Pons (tissue), 1 donor: ENCODE measurements at places on chromosomes 13 and 19.

GRCh38 chr19:41588497-41589209 is 12.7 kb downstream of the CEACAM21 start:
- DNase-seq: no peak

DNA sequence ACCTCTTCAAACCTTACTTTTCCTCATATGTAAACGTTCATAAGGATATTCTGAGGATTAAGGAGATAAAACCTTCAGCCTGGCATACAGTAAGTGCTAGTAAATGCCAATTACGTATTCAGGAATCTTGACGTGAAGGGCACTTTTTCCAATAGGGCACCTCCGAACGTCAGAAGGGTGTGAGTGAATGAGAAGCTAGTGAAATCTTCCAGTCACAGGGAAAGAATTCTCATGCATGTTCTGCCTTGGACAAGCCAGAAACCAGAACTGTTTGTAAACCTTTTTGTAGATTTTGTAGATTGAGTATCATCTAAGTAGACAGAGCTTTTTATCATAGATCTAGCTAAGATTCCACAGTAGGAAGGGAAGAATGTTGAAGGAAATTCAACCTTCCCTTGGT is 16.5 kb downstream of the DGKH start:
- no peak for DNase-seq

- DNase-seq: no peak
These were observed 7.8 kb upstream of the SHFL start for GRCh38 chr19:10078329-10078728.

DNA sequence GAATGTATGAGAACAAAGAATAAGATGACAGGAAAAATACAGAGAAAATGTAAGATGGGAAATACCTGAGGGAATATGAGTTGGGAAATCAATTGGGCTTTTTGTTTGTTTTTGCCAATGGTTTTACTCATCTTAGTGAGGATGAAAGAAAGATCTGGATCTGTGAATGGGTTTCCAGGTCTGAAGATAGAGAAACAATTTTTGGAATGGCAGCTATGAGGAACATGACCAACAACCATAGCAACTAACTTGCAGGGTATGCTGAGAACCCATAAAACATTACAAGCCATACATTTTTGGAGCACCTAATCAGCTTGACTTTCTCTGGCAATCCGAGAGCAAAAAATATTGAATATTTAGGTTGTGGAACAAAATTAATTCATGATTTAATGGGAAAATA is 290.0 kb downstream of the KCTD12 start:
- no peak for DNase-seq

DNA sequence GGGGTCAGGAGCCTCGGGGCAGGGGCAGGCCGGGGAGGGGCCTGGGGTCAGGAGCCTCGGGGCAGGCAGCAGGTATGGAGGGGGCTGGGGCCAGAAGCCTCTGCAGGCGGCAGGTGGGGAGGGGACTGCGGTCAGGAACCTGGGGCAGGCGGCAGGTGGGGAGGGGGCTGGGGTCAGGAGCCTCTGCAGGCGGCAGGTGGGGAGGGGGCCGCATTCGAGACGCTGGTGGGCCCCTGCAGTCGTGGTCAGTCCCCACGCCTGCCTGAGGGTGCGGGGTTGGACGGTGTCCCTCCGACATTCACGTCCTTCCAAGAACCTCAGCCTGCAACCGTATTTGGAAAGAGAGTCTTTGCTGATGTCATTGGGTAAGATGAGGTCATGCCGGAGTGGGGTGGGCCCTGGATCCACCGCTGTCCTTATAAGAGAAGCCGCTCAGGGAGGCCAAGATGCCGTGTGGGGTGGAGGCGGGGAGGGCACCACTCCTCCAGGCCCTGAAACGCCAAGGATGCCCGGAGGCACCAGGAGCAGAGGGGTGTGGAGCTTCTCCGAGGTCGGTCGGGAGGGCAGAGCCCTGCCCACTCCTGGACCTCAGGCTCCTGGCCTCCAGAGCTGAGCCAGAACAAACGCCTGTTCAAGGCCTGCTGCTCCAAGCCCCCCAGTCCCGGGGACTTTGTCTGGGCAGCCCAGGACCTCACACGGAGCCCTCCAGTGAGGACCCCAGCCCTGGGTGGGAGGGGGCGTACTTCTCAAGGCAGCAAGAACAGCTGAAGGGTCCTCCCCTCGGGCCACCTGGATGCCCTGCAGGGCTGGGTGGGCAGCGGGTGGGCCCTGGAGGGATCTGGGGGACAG is 30.1 kb downstream of the PIP5K1C start:
- DNase-seq: peak; percentile 21

DNA sequence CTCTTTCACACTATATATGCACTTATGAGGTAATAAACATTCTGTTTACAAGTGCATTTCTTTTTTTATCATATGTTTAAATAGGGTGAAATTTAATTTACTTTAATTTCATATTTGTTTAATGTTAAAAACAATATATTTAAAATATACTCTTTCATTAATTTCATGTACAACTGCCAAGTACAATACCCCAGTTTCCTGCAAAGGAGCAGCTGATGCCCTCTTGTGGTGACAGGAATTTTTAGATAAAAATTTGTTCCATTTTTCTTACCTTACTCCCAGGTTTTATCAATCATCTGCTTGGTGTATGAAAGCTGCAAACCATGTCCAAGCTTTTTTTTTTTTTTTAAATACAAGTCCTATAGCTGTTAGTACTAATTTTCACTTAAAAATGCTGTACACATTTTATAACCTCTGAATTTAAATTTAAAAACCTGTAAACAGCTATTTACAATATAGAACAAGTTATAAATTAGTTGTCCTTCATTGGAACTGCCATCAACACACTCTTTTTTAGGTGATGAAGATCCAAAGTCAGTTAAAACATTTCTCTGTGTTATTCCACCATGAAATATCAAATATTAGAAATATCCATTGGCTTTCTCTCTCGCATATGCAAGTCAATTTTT is 4.9 kb downstream of the PCDH20 start:
- DNase-seq: peak; percentile 36

DNA sequence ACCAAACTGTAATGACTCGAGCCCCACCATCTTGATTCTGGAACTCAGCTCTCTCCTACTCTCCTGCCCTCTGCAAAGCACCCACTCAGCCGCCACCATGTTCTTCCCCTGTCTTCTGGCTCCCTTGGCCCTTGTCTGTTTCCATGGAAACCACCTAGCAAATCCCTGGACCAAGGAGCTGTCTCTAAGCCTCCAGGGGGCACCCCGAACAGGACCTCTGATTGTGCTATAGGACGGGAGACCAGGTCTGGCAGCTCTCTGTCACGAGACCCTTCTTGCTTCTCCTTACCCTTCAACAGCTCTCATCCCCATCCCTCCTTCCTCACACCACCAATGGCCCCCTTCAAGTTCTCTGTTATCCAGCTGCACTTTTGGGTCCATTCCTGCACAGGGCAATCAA is 277.7 kb upstream of the ZNF507 start:
- no peak for DNase-seq
